Hepatocyte (in vitro differentiated cells): ENCODE measurements at places on chromosomes 6 and 20. TPM values are rescaled to one million over a fixed set of nuclear protein-coding genes. Genes with fewer than 3 reads are reported as not detected.

- H3K27ac ChIP-seq, result no peak overlapping the region
- H3K4me1 ChIP-seq, result peaks cover 3% of the 10 kb centered on the region
- H3K36me3 ChIP-seq, result no peaks in the 10 kb centered on the region
Measured at GRCh38 chr20:59788811-59789397, 144.5 kb downstream of the SYCP2 start.

DNA sequence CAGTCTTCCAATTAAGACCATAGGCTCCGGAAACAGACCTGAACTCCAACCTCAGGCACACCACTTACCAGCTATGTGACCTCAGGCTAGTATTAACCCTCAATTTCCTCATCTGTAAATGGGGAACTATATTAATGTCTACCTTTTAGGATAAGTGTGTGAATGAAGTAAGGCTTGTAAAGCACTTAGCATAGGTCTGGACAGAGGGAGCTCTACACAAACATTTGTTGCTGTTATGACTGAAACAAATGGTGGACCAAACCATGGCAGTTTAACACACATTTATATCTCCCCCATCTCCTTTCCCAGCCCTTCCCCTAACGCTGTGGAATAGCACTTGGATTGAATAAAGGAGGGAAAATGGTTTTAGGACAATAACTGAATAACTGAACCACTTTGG lies 48.7 kb downstream of the TSHZ2 start:
- no peaks in the 10 kb centered on the region for H3K4me1 ChIP-seq
- no peaks in the 10 kb centered on the region for H3K27me3 ChIP-seq
- no peak overlapping the region for H3K4me3 ChIP-seq
- no peaks in the 10 kb centered on the region for H3K36me3 ChIP-seq

DNA sequence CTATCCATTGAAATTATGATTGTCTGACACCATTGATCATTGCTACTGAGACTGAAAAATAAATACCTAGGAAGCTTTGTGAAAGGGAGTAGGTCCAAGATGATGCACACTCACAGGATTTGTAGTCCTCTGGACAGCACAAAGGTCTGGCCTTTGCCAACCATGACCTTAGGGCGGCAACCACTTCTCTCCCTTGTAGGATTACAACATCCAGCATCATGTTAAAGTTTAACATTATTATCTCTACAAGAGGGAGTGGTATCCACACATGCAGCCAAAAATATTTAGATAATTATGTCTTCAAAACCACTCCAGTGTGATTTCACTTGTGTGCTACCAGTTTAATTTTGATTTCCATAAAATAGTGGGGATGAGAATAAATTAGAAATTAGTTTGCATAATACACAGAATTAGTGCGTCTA lies 51.1 kb upstream of the NHSL1 start:
- DNase-seq, result no peak
- peak overlapping the region; percentile 57 for H3K27ac ChIP-seq
- H3K27me3 ChIP-seq, result no peaks in the 10 kb centered on the region
- no peak overlapping the region for H3K4me3 ChIP-seq

DNA sequence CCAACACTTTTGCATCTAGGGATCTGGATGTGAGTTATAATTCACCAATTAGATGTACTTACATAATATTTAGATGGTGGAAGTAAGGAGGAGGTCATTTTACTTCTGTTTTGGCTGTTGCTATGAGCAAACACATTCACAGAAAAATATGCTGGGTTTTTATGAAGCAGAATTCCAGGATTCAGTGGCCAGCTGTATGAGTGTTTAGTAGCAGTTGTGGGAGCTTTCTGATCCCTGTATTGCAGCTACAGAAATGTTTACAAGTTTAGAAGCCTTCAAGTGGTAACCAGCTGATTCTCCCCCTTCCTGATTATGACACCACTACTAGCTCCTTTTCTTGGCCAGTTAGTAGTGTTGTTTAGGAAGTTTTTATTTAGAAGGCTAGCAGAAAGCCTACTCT lies 177.0 kb downstream of the TENT5A start:
- no peaks in the 10 kb centered on the region for H3K36me3 ChIP-seq
- H3K4me3 ChIP-seq, result no peak overlapping the region
- H3K27me3 ChIP-seq, result no peaks in the 10 kb centered on the region

DNA sequence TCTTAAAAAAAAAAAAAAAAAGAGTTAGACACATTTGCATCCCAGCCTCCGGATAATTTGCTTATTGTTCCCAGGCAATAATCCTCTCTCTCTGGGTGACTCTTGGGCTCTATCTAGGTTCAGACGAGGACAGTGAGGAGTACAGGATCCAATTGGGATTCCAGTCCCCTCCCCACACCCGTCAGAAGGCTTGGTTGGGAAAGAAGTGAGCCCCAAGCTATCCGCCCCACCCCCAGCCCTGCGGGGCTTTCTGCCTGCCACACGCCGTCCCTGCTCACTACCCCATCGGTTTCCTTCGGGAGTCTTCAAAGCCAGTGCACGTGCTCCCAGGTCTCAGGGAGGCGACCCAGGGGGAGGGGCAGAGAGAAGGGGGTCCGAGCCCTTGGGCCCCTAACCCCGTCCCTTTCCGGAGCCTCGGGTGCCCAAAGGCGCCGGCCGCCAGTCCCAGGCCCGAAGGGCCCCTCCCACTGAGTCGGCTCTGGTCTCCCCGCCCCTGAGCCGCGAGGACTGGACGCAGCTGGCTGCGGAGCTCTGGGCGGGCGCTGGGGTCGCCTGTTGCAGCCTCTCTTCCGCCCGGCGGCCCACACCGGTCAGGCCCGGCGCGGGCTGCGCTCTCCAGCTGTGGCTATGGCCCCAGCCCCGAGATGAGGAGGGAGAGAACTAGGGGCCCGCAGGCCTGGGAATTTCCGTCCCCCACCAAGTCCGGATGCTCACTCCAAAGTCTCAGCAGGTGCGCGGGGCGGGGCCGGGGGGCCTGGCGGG lies 2.5 kb downstream of the MYMX start:
- no peaks in the 10 kb centered on the region for H3K36me3 ChIP-seq
- no peaks in the 10 kb centered on the region for H3K27me3 ChIP-seq
- peak; percentile 91 for DNase-seq
- H3K4me1 ChIP-seq, result peaks cover 35% of the 10 kb centered on the region
- H3K4me3 ChIP-seq, result peak overlapping the region; percentile 54

DNA sequence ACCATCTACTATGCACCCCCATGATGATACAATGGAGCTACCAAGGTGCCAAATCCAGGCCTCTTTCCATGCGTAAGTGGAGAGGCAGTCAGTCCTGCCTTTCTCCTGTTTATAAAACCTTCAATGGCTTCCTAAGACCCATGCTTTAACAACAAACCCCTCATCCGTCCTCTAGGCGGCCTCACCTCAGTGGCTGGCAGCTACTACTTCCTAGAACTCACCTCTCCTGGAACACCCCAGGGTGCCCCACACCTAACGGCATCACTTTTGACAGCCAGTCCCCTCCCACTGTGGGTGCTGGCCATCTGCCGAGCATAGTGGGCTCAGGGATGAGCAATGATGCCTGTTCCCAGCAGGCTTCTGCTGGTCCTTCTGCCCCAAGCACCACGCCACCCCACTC lies 80.0 kb upstream of the TAB2 start:
- peaks cover 14% of the 10 kb centered on the region for H3K4me1 ChIP-seq
- no peak overlapping the region for H3K4me3 ChIP-seq
- no peak overlapping the region for H3K27ac ChIP-seq
- no peaks in the 10 kb centered on the region for H3K36me3 ChIP-seq
- DNase-seq, result no peak

Gene MYL9
- 31.8 and 46.0 TPM in 2 replicates for total RNA-seq
